ENCODE measurements at places on chromosomes 16 and 17. TPM values are rescaled to one million over a fixed set of nuclear protein-coding genes. Genes with fewer than 3 reads are reported as not detected.

TBX2 gene
- 17.2 TPM for total RNA-seq

MBTD1 gene
- total RNA-seq = 6.6 TPM

OTOP3 gene
- not detected for total RNA-seq

NPTX1 gene
- total RNA-seq = 0.62 TPM

PRR35 gene
- total RNA-seq = not detected

CNGB1 gene
- not detected for total RNA-seq

FOXN1 gene
- not detected for total RNA-seq

CDRT15L2 gene
- total RNA-seq = not detected

NOB1 gene
- 16.1 TPM for total RNA-seq

CYBC1 gene
- 37.4 TPM for total RNA-seq

ADCY9 gene
- 44.0 TPM for total RNA-seq

HOXB6 gene
- total RNA-seq = 0.92 TPM

SLC38A8 gene
- total RNA-seq = not detected

HSF4 gene
- total RNA-seq = 49.1 TPM

GP2 gene
- total RNA-seq = not detected

GRB7 gene
- total RNA-seq = 0.65 TPM

TP53TG3C gene
- total RNA-seq = not detected

CRYM gene
- total RNA-seq = 105 TPM

DRC7 gene
- total RNA-seq = not detected

KRT17 gene
- total RNA-seq = not detected

PYY gene
- not detected for total RNA-seq

TPSG1 gene
- total RNA-seq = not detected

SPATA32 gene
- not detected for total RNA-seq

RASL10B gene
- 22.0 TPM for total RNA-seq

MYL4 gene
- total RNA-seq = 113 TPM

CDH8 gene
- total RNA-seq = 0.38 TPM

TBC1D3H gene
- not detected for total RNA-seq

PRM2 gene
- total RNA-seq = not detected

OR1A1 gene
- not detected for total RNA-seq

AXIN2 gene
- total RNA-seq = 12.4 TPM

ZP2 gene
- total RNA-seq = not detected

CES5A gene
- total RNA-seq = not detected

ARHGDIG gene
- total RNA-seq = 2.8 TPM

ABR gene
- total RNA-seq = 158 TPM

HSD17B2 gene
- total RNA-seq = not detected

SCNN1G gene
- not detected for total RNA-seq

TNFRSF17 gene
- not detected for total RNA-seq

GRAPL gene
- 1.7 TPM for total RNA-seq

TPSD1 gene
- total RNA-seq = not detected

MPRIP gene
- 554 TPM for total RNA-seq

ZFPM1 gene
- 9.6 TPM for total RNA-seq

TAOK2 gene
- total RNA-seq = 38.9 TPM

CA5A gene
- not detected for total RNA-seq

RNF43 gene
- total RNA-seq = 1.6 TPM

CLEC19A gene
- not detected for total RNA-seq

DUS1L gene
- total RNA-seq = 47.6 TPM

NAGS gene
- total RNA-seq = 0.51 TPM

PGP gene
- total RNA-seq = 23.4 TPM

PTX4 gene
- total RNA-seq = not detected

Measured in cardiac septum (tissue), 1 donor.